AG04450 (cell line): ENCODE measurements at places on chromosomes 2 and 18.

- DNase-seq = peak; percentile 84
Observed at GRCh38 chr2:46001741-46002506, 295.3 kb upstream of the EPAS1 start.

- no peak for DNase-seq
Observed at GRCh38 chr2:70907130-70908057, 28.3 kb upstream of the ATP6V1B1 start.

DNA sequence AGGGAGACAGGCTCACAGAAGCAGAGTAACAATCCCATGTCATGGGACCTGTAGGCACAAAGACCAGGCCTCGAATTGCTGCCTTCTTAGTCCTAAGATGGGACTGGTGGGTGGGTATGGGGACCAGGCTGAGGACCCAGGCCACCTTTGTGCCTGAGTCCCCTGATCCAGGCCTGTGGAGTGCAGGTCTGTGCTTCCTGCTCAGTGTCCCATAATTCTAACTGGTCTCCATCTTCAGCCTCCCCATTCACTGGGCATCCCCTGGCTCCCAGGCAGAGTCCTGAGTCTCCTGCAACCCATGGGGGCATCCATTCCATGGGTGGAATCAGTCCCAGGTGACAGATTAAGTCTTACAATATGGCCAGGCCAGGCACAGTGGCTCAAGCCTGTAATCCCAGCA, 83.9 kb downstream of the SMAD7 start:
- DNase-seq = no peak

DNA sequence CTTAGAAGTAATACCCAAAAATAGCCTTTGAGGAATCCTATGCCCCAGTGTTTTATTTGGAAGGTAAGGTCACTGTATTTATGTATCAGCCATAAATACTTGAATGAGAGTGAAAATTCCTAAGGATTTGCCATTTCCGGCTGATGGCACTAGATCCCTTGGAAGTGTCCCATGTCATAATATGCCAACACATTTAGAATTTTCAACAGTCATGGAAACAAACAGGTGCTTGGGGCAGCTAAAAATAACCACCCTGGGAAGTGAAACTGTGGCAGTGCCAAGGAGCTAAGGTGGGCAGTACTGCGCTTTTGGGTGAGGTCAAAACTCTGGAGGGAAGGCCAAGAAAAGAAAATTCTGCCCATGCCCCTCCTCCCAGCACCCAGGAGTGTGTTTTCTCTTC, 80.2 kb downstream of the TCF7L1 start:
- no peak for DNase-seq

DNA sequence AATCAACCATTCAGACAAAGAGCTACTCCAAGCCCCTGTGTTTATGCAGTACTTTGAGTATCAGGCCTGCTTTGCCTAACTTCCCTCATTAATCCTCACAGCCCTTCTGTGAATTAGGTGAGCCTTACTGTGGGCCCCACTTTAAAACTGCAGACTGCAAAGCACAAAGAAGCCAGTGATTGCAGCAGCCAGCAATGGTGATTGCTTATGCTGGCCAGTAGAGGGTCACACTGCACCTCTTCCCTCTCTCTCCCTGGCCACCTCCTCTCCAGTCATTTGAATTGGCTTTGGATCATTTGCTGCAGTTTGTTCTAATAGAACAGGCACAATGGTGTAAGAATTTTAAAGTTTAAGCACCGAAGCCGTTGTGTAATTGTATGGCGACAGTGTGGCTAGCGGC, 229.9 kb downstream of the AGPS start:
- no peak for DNase-seq

- DNase-seq = no peak
Observed at GRCh38 chr2:207167099-207167923, 1.6 kb upstream of the KLF7 start.

- no peak for DNase-seq
Observed at GRCh38 chr2:99520813-99521212, 31.0 kb upstream of the REV1 start.

- DNase-seq = no peak
Observed at GRCh38 chr2:168552450-168552856, 96.4 kb downstream of the CERS6 start.

- DNase-seq = no peak
Observed at GRCh38 chr2:237694415-237695194, 67.2 kb downstream of the LRRFIP1 start.

GRCh38 chr2:1052771-1053191, 102.1 kb downstream of the SNTG2 start:
- DNase-seq = peak; percentile 38

DNA sequence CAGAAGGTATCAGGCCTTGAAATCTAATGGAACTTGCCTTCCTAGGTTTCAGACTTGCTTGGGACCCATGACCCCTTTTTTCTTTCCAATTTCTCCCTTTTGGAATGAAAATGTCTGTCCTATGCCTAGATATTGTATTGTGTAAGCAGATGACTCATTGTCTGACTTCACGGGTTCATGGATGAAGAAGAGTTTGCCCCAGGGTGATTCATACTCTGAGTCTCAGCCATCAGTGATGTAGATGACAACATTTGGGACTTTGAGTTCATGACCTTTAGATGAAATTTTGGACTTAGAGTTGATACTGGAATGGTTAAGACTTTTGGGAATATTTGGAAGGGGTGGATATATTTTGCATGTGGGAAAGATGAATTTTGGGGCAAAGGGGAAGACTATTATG, 11.2 kb upstream of the SCYGR5 start:
- peak; percentile 8 for DNase-seq

DNA sequence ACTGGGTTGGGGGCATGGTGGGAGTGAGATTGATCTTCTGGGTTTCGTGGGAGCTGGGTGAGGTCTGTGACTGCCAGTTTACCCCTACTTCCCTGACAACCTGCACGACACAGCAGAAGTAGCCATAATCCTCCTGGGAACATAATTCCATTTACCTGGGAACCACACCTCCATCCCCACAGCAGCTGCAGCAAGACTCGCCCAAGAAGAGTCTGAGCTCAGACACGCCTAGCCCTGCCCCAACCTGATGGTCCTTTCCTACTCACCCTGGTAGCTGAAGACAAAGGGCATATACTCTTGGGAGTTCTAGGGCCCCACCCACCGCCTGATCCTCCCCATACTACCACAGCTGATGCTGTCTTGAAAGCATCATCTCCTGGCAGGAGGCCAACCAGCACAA, 43.8 kb downstream of the FLACC1 start:
- no peak for DNase-seq

DNA sequence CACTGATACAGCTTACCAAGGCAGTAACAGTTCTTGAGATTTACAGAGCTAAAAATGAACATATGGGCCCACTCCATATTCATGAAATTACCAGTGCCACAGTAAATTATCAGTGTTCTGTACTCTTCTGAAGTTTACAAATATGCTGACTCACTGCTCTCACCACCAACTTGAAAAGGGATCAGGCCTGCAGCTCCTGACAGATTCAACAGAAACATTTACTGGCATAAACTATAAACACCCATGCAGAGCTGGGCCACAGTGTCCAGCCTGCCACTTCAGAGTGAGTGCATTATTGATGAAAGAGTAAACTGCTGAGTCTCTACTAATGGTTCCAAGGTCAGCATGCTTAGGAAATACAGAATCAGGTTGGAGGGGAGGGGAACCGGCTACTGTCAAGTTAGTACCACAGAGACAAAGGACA, 83.1 kb downstream of the FARSB start:
- DNase-seq = peak; percentile 15

DNA sequence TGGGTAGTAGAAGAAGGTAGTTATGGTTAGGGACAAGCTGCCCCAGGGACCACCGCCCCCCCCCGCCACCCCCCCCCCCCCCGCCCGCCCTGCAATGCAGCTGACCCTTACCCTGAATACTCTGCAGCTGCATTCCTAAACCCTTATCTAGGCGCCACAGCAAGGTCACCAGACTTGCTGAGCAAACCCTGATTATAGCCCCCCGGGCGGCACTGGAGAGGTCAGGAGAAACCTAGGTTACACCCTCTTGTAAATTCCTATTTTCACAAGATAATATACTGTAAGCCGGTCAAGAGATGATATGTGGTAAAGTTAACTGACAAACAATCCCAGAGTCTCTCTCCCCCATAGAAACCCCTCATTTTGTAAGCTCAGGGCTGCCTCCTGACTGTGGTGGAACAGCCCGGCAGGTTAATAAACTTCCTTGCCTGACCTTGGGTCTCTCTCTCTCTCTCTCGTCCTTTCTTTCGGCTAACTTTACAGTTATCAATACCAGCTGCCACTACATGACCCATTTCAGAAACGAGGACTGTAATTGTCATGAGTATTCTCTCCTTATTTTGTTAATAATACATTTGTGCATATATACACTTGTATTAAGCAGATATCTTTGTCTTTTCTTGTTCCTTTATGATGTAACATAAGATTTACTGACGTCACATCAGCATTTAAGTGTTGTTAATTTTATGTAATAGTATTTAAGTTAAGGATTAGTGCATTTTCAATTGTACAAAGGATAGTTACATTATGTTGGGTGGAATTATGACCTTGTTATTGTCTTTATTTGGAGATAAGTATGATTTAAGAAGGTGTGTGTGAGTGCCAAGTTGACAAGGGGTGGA, 22.8 kb upstream of the SMAD4 start:
- no peak for DNase-seq

DNA sequence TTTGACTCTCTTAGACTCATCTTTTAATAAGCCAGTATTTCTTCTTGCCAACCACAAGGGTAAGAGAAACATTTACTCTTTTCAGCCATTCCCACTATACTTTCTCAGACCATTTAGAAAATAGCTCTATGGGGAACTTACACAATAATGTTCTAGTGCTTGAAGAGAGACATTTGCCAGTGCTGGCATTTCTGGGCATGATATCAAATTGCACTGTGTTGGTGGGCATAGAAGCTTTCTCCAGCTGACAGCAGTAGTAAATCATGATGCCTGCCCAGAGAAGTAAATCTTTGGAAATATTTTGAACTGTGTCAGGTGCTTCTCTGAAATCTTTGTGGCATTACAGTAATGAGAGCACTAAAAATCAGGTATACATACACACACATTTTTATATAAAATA, 346.6 kb downstream of the CBLN2 start:
- DNase-seq = no peak

GRCh38 chr2:67399831-67400489, 2.8 kb downstream of the ETAA1 start:
- no peak for DNase-seq

DNA sequence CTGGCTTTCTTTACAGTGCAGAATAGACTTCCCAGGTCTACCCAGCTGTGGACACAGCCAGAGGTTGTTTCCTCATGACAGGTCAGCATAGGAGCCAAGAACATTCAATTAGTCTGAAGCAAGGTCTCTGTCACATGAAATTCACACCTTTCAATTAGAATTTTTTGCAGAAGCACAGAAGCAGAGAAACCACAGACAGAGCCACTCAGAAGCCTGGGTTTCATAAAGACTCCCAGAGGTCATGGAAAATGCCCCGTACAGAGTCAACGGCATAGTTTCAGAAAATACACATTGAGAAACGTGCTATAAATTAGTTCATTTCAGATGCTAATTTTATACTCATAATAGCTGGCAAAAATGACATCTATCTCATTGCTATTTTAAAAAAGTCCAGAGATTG, 87.0 kb upstream of the TMEM200C start:
- no peak for DNase-seq

DNA sequence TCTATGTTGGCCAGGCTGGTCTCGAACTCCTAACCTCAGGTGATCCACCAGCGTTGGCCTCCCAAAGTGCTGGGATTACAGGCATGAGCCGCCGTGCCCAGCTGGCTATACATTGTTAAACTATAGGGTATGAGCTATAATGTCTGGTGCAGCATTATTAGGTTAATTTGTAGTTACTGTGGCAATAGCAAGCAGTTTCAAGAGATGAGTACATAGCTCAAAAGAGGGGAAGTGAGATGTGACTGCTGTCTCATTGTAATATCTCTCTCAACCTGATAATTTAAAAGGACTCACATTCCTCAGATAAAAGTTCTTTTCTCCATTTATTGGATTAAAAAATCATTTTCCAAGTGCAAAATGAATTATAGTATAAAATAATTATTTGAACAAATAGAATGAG, 116.4 kb downstream of the INO80D start:
- DNase-seq = no peak

DNA sequence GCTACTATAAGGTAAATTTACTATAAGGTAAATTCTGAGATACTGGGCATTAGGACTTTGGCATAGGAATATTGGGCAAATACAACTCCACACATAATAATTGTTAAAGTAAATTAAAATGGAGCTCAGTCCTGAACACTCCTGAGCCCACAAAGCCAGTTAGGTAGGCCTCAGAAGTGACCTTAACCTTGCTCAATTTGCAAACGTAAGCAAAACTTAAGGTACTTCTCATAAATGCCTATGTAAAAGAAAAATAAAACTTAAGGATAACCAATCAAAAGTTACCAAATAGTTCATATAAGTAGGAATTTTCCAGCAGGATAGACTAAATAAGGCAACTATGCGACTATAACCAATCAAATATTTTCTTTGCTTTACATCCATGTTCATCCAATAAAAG, 197.7 kb downstream of the MC4R start:
- DNase-seq = no peak

DNA sequence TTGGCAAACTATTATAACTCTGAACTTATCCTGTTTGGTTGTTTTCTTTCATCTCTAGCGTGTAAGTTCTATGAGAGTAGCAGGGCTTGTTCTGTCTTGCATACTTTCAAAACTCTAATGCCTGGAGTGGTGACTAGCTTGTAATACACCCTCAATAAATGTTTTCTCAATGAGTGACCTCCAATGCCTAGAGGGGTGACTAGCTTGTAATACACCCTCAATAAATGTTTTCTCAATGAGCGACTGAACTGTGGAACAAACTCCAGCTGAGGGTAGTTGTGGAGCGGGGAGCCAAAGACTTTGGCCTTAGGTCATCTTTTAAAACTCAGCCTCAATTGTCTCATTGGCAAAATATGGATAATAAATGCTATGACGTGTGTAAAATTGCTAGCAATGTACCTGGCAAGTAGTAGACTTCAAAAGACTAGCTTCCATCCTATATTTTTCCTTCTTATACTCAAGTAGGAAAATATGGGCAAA, 1.8 kb downstream of the GPD2 start:
- no peak for DNase-seq

DNA sequence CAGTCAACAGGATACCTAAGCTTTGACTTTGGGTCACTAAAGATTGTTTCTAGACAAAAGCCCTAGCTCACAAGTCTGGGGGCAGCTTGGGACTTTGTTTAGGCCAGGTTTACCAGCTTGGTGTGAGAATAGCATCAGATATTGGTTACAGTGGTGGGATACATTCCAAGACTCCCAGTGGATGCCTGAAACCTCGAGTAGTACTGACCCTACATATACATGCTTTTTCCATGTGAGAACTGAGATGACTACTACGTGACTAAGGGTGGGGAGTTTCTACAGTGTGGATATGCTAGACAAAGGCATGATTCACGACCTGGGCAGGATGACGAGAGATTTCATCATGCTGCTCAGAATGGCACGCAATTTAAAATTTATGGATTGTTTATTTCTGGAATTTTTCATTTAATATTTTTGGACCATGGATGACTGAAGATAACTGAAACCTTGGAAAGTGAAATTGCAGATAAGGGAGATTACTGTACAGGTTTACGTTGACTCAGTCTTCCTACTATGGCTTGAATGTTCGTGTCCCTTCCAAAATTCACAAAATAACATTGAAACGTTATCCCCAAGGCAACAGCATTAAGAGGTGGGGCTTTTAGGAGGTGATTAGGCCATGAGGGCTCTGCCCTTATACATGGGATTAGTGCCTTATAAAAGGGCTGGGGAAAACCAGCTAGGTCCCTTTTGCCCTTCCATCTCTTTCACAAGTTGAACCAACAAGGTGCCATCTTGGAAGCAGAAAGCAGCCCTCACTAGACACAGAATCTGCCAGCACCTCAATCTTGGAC, 50.2 kb upstream of the CTAGE1 start:
- DNase-seq = peak; percentile 96

- no peak for DNase-seq
Observed at GRCh38 chr18:74459889-74460288, 2.8 kb upstream of the DIPK1C start.
